ENCODE measurements at places on chromosomes 4 and X.
A peak's percentile ranks its signal among the peaks of the same experiment; 100 is the strongest.

GRCh38 chrX:37420185-37420584, 71.0 kb downstream of the PRRG1 start:
- no peak for DNase-seq

DNA sequence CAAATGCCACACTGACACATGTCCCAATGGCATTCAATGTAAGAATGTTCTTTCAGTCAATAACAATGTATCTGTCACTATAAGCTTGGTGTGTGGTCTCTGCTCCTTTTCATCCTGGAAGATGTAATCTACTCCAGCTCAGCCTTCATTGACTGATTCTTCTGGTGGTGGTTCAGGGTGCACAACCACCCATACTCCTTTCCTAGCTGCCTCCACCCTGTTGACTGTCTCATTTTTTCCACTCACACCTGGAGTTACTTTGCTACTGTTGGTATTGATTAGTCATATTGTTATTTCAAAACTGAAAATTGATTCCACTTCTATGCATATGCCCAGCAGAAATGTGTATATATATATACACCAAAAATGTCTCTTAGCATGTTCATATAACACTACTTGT, 140.5 kb downstream of the ASB9 start:
- DNase-seq: no peak

DNA sequence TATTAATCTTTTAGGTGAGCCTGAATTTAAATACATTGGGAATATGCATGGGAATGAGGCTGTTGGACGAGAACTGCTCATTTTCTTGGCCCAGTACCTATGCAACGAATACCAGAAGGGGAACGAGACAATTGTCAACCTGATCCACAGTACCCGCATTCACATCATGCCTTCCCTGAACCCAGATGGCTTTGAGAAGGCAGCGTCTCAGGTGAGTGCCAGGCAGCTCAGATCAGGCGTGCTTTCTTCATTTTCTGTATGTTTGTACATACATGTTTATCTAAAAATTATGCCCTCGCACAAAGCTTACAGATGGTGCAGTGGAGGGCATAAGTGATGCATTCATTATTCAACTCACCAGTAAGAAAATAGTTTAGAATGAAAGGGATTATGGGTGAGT, 85.6 kb downstream of the CPE start:
- no peak for DNase-seq

GRCh38 chrX:129139837-129140598, 383.3 kb downstream of the SMARCA1 start:
- no peak for DNase-seq

DNA sequence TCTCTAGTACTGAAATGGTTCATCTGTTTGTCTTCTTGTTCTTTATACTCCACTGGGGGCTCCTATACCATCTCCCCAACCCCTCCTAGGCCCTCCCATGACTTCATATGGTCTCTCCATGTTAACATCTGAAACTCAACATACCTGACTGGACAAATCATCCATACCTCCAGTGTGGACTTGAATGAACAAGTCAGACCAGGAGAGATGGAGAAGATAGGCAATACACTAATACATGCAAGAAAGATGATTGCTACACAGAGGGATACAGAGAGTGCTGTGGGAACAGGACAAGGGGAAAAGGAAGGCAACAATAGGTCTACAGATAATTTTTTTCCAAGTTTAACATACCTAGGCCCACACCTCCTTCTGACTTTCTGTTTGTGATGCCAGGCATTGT, 175.1 kb downstream of the FHIP1A start:
- no peak for DNase-seq

DNA sequence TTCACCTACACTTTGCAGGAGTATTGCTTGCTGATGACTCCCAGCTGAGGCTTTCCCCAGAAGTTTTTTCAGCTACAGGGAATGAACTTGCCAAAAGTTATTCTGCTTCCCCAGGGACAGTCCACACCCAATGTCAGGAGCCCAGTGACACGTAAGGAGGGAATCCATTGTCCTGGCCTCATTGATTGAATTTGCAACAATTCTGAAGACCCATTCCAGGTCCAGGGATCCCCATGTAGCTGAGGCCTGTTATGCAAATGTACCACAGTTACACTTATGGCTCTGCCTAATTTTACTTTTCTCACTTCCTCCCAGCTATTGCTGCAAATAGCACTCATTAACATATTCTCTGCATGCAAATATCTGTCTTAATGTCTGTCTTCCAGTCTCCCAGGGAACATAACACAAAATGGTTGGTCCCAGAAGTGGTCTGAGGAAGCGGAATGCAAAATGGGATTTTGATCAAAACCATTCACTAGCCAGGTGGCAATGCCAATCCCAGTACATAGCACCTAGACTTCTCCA, 113.7 kb upstream of the ACTRT1 start:
- DNase-seq: no peak

GRCh38 chrX:84336646-84337045, 148.6 kb upstream of the RPS6KA6 start:
- DNase-seq: no peak

DNA sequence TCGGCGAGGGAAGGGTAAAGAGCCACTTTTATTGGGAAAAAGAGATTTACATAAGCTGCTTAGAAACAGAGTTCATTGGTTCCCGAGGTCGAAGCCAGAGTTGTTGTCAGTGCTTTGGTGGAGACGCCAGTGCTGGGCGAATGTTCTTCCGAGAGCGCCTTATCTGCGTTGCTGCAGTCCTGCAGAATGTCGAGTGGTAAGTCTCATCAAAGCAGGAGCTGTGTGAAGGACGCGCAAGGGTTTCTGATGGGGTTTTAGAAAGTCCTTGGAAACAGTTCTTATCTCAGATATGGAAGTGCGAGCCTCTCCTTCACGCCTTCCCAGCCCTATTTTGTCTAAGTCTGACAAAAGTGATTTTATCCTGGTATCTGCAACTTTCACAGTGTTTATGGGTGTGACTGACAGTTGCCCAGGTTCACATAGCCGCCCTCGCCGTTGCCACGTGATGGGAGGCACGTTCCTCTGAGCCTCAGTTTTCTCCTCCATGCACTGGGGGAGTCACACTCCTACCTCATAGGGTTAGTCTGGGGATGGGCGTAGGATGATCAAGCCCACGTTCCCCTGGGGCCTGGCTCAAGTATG, 47.3 kb upstream of the NSG1 start:
- no peak for DNase-seq

GRCh38 chr4:110501826-110502225, 25.9 kb downstream of the ENPEP start:
- no peak for DNase-seq

DNA sequence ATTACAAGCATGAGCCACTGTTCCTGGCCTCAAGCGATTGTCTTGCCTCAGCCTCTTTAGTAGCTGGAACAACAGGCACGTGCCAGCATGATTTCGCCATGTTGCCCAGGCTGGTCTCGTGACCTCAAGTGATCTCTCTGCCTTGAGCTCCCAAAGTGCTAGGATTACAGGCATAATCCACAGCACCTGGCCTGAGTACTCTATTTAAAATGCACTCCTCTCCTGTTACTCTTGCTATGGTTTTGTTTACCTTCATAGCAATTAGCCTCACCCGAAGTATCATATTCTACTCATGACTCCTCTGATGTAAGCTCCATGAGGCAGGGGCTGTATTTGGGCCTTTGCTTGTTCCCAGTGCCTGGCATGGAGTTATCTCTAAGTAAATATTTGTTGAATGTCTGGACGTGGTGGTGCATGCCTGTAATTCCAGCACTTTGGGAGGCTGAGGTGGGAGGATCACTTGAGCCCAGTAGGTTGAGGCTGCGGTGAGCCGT, 92.5 kb upstream of the SLC34A2 start:
- no peak for DNase-seq

GRCh38 chrX:15501506-15501905, 899 bp downstream of the BMX start:
- DNase-seq: no peak

DNA sequence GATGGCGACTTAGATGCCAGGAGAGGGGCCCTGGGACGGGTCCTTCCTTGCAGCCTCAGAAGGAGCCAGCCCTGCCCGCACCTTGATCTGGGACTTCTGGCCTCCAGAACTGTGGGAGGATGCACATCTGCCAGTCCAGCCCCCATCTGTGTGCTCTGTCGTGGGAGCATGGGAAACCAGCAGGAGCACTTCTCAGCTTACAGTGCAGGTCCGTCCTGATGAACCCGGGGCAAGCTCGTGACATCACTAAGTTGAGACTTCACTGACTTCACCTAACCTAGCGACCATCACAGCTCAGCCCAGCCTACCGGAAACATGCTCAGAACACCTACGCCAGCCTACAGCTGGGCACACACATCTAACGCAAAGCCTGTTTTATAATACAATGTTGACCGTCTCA, 38.1 kb downstream of the ABLIM2 start:
- DNase-seq: no peak

- peak; percentile 33 for DNase-seq
These were observed 60.7 kb upstream of the ABCG2 start for GRCh38 chr4:88219099-88219498.

GRCh38 chr4:178599521-178599920, 1157.3 kb upstream of the AGA start:
- no peak for DNase-seq

DNA sequence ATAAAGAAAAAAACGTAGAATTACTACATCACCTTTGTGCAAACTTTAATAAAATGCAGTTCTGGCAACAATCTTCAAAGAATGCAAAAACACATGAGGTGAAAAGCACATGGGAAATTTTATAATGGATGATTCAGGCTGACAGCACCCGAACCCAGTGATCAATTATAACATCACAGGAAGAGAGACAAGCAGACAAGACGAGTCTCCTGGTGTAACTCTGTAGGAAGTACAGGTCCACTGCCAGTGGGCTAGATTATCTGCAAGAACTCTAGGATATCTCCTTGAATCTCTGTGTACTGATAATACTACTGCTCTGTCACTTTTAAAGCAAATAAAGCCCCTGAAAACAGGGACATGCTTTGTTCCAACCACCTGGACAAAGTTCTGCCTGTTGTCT, 58.9 kb upstream of the NXF3 start:
- no peak for DNase-seq

Measured in stimulated activated CD4-positive, alpha-beta T cell treated with anti-CD3 and anti-CD28 coated beads, Interleukin-12 subunit alpha, Interleukin-12 subunit beta, amount 100 ng/mL, for 48 hours (primary cell).